Cardiac muscle cell (in vitro differentiated cells and primary cell): ENCODE measurements at places on chromosomes 16 and 17. TPM values are rescaled to one million over a fixed set of nuclear protein-coding genes. Genes with fewer than 3 reads are reported as not detected.

The NPW gene
- 13.4 and 38.6 TPM in 2 replicates for polyA plus RNA-seq

The TMEM88 gene
- 31.3 and 66.1 TPM in 2 replicates for polyA plus RNA-seq

The GNG13 gene
- polyA plus RNA-seq, result 0.79 TPM in 1 of 2 replicates, not detected in the other

The TVP23A gene
- polyA plus RNA-seq, result 0.87 and 2.1 TPM in 2 replicates
